ENCODE measurements at places on chromosomes 16 and 17. TPM values are rescaled to one million over a fixed set of nuclear protein-coding genes. Genes with fewer than 3 reads are reported as not detected.

- DNase-seq, result peak; percentile 19
- H3K27me3 ChIP-seq, result no peaks in the 10 kb centered on the region
- no peak overlapping the region for H3K27ac ChIP-seq
- H3K4me1 ChIP-seq, result no peaks in the 10 kb centered on the region
- no peak overlapping the region for H3K4me3 ChIP-seq
Observed at GRCh38 chr17:78684026-78684425, 98.0 kb downstream of the CYTH1 start.

DNA sequence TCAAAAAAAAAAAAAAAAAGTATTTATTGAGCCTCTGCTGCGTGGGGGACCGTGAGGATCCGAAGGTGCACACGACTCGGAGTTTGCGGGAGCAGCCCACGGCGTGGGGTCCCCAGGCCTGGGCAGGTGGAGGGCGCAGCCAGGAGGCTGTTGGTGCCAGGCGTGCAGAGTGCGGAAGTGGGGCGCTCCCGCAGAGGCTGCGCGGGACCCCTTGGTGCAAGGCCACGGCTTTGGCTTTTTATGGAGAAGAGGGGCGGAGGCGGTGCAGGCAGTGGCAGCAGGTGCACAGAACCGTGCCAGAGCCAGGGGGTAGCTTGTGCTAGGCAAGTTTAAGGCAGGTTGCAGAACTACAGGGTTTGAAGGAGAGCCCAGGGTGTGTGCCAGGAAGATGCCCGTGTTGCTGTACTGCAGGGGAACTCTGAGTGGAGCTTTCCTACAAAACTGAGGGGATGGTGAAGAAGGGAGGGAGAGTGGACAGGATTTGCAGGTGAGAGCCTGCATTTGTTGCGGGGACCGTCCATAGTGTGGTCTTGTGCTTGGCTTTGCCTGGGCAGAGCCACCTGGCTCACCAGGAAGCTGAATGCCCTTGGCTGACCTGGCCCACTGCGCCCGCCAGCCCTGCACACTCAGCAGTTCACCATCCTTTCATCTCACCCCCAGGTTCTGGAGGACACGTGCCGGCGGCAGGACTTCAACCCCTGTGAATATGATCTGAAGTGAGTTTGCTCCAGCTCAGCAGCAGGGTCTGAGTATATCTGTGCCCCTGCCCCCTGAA is 1.3 kb downstream of the ASPSCR1 start:
- no peak for DNase-seq
- peaks cover 3% of the 10 kb centered on the region for H3K27me3 ChIP-seq
- H3K4me3 ChIP-seq, result peak overlapping the region; percentile 85
- H3K36me3 ChIP-seq, result peaks cover 2% of the 10 kb centered on the region
- no peak overlapping the region for H3K27ac ChIP-seq
- no peaks in the 10 kb centered on the region for H3K4me1 ChIP-seq

DNA sequence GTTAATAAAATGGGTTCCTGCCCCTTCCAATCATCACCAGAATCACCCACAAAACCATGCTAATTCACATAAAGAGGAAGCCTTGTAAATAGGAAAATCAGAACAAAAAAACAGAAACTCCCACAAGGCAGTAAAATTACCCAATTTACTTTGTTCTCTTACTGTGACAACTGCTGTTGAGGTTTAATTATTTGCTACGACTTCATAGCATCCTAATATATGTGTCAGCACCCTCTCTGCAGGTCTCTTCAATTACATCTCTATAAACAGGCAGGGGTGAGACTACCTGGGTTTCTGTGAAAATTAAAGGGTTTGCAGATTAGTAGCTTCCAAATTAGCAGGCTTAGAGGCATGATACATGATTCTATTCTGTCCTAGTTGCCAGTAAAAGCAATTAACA is 2.7 kb downstream of the WDR59 start:
- peaks cover 19% of the 10 kb centered on the region for H3K36me3 ChIP-seq
- peak overlapping the region; percentile 47 for H3K4me3 ChIP-seq
- no peaks in the 10 kb centered on the region for H3K4me1 ChIP-seq
- H3K27ac ChIP-seq, result no peak overlapping the region
- DNase-seq, result no peak
- H3K27me3 ChIP-seq, result no peaks in the 10 kb centered on the region

DNA sequence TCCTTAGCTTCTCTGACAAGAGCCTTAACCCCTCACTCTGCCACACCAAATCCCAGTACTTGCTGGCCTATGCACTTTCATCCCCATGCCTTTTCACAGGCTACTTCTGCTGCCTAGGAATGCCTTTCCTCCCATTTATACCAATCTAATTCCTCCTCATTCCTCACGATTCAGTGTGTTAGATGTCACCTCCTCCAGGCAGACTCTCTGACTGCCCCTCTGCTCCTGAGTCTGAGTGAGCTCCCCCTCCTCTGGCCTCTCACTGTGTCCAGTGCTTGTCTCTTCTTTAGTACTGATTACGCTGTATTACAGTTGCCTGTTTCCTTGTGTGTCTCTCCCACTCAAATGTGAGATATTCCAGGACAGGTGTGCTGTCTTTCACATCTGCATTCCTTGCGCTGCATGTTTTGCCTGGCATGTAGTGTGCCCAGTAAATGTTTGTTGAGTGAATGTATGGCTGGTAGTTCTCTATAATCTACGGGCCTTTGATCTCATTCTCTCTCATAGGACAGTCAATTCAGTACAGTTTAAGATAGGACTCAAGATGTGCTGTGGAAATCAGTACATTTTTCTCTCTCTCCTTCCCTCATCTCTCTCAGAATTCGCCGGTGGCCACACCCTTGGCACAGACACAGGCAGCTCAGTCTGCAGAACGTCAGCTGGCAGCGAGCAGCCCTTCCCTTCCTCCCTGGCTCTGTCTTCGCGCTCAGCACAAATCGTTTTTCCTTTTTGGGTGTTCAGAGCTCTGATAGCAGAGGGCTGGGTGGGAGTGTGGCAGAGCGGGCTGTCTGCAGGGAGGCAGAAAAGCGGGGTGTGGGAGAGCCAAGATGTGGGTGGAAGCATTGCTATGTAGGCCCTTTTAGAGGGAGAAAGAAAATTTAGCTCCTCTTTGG is 18.5 kb downstream of the ARL4D start:
- H3K27me3 ChIP-seq, result no peaks in the 10 kb centered on the region
- H3K4me1 ChIP-seq, result no peaks in the 10 kb centered on the region
- H3K36me3 ChIP-seq, result no peaks in the 10 kb centered on the region
- no peak overlapping the region for H3K27ac ChIP-seq
- DNase-seq, result no peak

DNA sequence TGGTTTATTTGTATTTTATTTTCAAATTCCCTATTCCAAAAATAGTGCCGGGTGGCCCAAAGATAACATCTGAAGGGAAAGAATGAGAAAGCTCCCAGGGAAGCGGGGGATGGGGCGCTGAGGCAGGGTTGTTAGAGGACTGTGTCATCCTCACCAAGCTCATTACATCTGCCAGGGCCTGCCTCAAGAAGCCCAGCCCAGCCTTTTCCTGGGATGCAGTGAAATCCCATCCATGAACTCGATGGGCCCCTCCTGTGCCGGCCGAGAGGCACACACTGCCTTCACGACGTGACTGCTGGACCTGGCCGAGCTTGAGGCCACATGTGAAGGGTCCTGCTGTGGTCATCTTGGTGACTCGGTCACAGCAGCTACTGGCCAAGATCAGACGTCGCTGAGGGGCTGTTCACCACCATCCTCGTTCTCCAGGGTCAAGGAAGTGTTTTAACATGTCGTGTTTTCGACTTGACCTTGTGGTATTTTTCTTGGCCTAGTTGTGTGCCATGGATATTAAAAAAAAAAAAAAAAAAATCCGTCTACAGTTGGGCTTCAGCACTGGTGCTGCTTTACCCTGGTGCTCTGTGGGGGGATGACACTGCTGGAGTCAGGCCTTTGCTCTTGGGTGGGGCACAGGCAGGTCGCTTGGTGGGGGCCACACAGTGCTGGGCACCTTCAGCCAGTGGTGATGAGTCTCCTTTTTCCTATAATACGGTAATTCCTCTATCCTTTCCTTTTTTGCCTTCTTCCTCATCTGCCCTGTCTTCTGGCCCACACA is 4.9 kb downstream of the TIMM22 start:
- peaks cover 53% of the 10 kb centered on the region for H3K36me3 ChIP-seq
- no peak for DNase-seq

DNA sequence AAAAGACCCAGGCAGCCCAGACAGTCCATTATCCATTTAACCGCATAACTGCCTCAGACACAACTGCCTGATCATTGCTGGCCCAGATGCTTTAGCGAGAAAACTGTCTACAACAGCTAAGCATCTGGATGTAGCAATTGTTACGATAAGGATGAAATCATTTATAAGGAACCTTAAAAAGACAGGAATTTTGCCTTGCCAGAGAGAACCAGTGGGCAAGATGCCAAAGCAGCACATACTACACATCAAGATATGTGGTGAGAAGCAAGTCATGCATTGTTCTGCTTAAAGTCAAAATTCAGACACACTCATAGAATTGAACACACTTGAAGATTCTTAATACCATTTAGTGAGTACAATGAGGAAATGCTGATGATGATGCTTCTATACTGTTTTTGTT is 1525.3 kb downstream of the CDH8 start:
- H3K27me3 ChIP-seq, result no peaks in the 10 kb centered on the region
- no peaks in the 10 kb centered on the region for H3K4me1 ChIP-seq
- no peaks in the 10 kb centered on the region for H3K36me3 ChIP-seq
- no peak for DNase-seq
- no peak overlapping the region for H3K27ac ChIP-seq

DNA sequence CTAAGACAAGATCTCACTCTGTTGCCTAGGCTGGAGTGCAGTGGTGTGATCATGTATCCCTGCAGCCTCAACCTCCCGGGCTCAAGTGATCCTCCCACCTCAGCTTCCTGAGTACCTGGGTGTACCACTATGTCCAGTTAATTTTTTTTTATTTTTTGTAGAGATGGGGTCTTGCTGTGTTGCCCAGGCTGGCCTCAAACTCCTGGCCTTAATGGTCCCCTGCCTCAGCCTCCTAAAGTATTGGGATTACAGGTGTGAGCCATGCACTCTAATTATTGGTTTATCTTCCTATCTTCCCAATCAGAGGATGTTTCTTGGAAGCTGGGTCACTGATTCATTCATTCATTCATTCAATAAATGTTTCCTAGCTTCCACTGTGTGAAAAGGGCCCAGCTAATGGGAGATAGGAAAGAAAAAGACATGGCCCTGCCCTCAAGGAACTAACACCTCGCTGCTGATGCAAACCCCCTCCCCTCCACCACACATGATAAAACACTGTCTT is 8.5 kb downstream of the ASPHD1 start:
- no peak overlapping the region for H3K4me3 ChIP-seq
- H3K36me3 ChIP-seq, result peaks cover 20% of the 10 kb centered on the region
- no peak for DNase-seq
- no peaks in the 10 kb centered on the region for H3K27me3 ChIP-seq

DNA sequence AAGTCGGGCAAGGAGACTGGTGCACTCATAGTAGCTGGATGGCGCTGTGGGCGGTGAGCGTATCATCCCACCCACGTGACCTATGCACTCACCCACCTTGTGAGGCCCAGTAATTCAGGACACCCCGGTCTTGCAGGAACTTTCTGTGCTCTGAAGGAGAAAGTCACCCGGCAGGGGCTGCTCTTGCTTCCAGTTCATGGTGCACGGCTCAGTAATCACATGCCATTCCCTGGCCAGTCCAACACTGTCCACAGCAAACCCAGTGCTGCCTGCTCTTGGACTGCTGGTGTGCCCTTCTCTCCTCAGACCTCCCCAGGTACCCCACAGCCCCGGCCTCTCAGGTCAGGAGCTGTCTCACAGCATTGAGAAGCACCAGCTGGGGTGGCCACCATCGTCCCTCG is 16.4 kb upstream of the RHBDF2 start:
- H3K27me3 ChIP-seq, result no peaks in the 10 kb centered on the region
- no peaks in the 10 kb centered on the region for H3K36me3 ChIP-seq
- no peak overlapping the region for H3K4me3 ChIP-seq
- H3K27ac ChIP-seq, result no peak overlapping the region

DNA sequence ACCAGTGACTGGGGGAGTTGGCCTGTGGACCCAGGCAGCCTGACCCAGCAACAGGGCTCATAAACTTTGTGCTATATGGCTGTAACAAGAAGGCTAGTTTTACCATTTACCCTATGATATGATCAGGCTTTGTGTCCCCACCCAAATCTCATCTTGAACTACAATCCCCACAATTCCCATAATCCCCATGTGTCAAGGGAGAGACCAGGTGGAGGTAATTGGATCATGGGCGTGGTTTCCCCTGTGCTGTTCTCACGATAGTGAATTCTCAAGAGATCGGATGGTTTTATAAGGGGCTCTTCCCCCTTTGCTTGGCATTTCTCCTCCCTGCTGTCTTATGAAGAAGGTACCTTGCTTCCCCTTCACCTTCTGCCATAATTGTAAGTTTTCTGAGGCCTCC is 111.2 kb upstream of the NLRP1 start:
- DNase-seq, result peak; percentile 70
- H3K27ac ChIP-seq, result no peak overlapping the region
- H3K27me3 ChIP-seq, result no peaks in the 10 kb centered on the region
- peaks cover 2% of the 10 kb centered on the region for H3K36me3 ChIP-seq

DNA sequence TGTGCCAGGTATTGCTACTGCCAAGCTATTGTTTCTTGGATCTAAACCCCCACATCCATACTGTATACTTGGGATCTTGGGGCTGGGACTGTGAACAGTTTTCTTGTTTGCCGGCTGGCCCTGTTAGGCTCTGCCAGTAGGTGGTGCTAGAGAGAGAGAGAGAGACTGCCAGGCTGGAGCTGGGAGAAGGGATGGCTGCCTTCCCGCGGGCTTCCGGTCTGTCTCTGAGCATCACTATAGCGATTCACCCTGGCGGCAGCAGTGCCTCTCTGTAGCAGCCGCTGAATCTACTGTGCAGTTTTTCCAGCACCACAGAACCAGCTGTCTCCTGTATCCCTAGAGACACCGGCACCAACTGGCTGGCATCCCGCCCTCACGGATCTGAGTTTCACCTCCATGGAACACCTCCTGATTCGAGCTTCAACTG is 201.2 kb downstream of the UTP18 start:
- peaks cover 3% of the 10 kb centered on the region for H3K36me3 ChIP-seq
- H3K27me3 ChIP-seq, result no peaks in the 10 kb centered on the region
- H3K27ac ChIP-seq, result no peak overlapping the region
- H3K4me3 ChIP-seq, result no peak overlapping the region
- peak; percentile 92 for DNase-seq
- H3K4me1 ChIP-seq, result no peaks in the 10 kb centered on the region

UNC13D gene
- 6.3 TPM for total RNA-seq

CCL16 gene
- total RNA-seq, result not detected

KRTAP4-3 gene
- total RNA-seq, result not detected

CCDC78 gene
- 12.1 TPM for total RNA-seq

CPHXL2 gene
- not detected for total RNA-seq

All from H9 (cell line).